ENCODE measurements at places on chromosomes 11 and 22. TPM values are rescaled to one million over a fixed set of nuclear protein-coding genes. Genes with fewer than 3 reads are reported as not detected.

MMP8 gene
- 0.41 TPM for total RNA-seq

CCDC86 gene
- total RNA-seq: 10.2 TPM

CALCA gene
- not detected for total RNA-seq

GGTLC3 gene
- not detected for total RNA-seq

GRCh38 chr11:117218133-117218915 lies 13.5 kb downstream of the PCSK7 start:
- no peak for DNase-seq
- H3K27ac ChIP-seq: peak overlapping the region; percentile 84
- H3K4me1 ChIP-seq: no peaks in the 10 kb centered on the region
- H3K27me3 ChIP-seq: no peaks in the 10 kb centered on the region
- H3K36me3 ChIP-seq: peaks cover 37% of the 10 kb centered on the region
- no peak overlapping the region for H3K4me3 ChIP-seq

GRCh38 chr11:25453471-25453870 lies 878.5 kb upstream of the ANO3 start:
- H3K4me3 ChIP-seq: no peak overlapping the region
- no peak for DNase-seq
- H3K27ac ChIP-seq: no peak overlapping the region
- no peaks in the 10 kb centered on the region for H3K4me1 ChIP-seq
- no peaks in the 10 kb centered on the region for H3K27me3 ChIP-seq
- no peaks in the 10 kb centered on the region for H3K36me3 ChIP-seq

- H3K4me1 ChIP-seq: no peaks in the 10 kb centered on the region
- H3K36me3 ChIP-seq: no peaks in the 10 kb centered on the region
- peak; percentile 36 for DNase-seq
- H3K27me3 ChIP-seq: no peaks in the 10 kb centered on the region
- no peak overlapping the region for H3K4me3 ChIP-seq
Measured at GRCh38 chr11:116689413-116690127, 83.2 kb downstream of the BUD13 start.

GRCh38 chr11:86934582-86934900 lies 20.7 kb downstream of the FZD4 start:
- DNase-seq: no peak
- no peaks in the 10 kb centered on the region for H3K36me3 ChIP-seq
- no peaks in the 10 kb centered on the region for H3K27me3 ChIP-seq
- no peak overlapping the region for H3K27ac ChIP-seq
- no peaks in the 10 kb centered on the region for H3K4me1 ChIP-seq

DNA sequence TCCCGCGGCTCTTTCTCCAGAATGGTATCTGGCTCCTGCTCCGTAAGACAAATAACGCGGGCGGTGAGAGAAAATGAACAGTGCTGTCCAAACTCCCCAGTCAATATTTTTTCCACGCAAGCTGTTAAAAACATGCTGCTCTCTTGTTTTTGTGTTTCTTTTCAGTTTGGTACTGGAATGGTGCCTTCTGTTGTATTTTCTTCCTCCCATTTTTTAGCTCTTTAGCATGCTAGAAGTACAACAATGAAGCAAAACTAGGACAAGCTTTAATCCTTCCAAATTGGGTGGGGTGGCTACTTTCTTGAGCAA lies 599 bp upstream of the PPP2R1B start:
- H3K27me3 ChIP-seq: no peaks in the 10 kb centered on the region
- H3K4me1 ChIP-seq: peaks cover 25% of the 10 kb centered on the region
- DNase-seq: no peak

- H3K36me3 ChIP-seq: no peaks in the 10 kb centered on the region
- no peaks in the 10 kb centered on the region for H3K4me1 ChIP-seq
- DNase-seq: no peak
- no peaks in the 10 kb centered on the region for H3K27me3 ChIP-seq
- H3K27ac ChIP-seq: no peak overlapping the region
- no peak overlapping the region for H3K4me3 ChIP-seq
Measured at GRCh38 chr11:75503531-75504099, 22.1 kb downstream of the GDPD5 start.

GRCh38 chr11:116721988-116722387 lies 50.8 kb downstream of the BUD13 start:
- no peak overlapping the region for H3K27ac ChIP-seq
- no peak for DNase-seq
- H3K36me3 ChIP-seq: no peaks in the 10 kb centered on the region
- H3K4me1 ChIP-seq: no peaks in the 10 kb centered on the region

GRCh38 chr11:47691979-47692378 lies 23.2 kb downstream of the AGBL2 start:
- H3K27ac ChIP-seq: no peak overlapping the region
- no peak overlapping the region for H3K4me3 ChIP-seq
- H3K27me3 ChIP-seq: no peaks in the 10 kb centered on the region
- DNase-seq: no peak
- no peaks in the 10 kb centered on the region for H3K36me3 ChIP-seq

GRCh38 chr11:57458060-57458409 lies 2.3 kb upstream of the RTN4RL2 start:
- no peak overlapping the region for H3K27ac ChIP-seq
- H3K4me1 ChIP-seq: peaks cover 41% of the 10 kb centered on the region
- H3K4me3 ChIP-seq: peak overlapping the region; percentile 46
- DNase-seq: no peak
- no peaks in the 10 kb centered on the region for H3K36me3 ChIP-seq

- H3K4me3 ChIP-seq: no peak overlapping the region
- H3K4me1 ChIP-seq: no peaks in the 10 kb centered on the region
- H3K27me3 ChIP-seq: no peaks in the 10 kb centered on the region
- no peak for DNase-seq
- no peak overlapping the region for H3K27ac ChIP-seq
Measured at GRCh38 chr22:45594123-45594941, 77.3 kb upstream of the ATXN10 start.
